ENCODE measurements at places on chromosomes 7 and 10.

- no peak for DNase-seq
Observed at GRCh38 chr7:74283858-74284447, 5.3 kb upstream of the CLIP2 start.

- no peak for DNase-seq
Observed at GRCh38 chr10:116665541-116666125, 44.9 kb downstream of the PNLIPRP2 start.

GRCh38 chr10:34037499-34037898, 703.0 kb upstream of the NRP1 start:
- no peak for DNase-seq

GRCh38 chr7:75776295-75776971, 4.4 kb upstream of the CCL26 start:
- peak; percentile 53 for DNase-seq

DNA sequence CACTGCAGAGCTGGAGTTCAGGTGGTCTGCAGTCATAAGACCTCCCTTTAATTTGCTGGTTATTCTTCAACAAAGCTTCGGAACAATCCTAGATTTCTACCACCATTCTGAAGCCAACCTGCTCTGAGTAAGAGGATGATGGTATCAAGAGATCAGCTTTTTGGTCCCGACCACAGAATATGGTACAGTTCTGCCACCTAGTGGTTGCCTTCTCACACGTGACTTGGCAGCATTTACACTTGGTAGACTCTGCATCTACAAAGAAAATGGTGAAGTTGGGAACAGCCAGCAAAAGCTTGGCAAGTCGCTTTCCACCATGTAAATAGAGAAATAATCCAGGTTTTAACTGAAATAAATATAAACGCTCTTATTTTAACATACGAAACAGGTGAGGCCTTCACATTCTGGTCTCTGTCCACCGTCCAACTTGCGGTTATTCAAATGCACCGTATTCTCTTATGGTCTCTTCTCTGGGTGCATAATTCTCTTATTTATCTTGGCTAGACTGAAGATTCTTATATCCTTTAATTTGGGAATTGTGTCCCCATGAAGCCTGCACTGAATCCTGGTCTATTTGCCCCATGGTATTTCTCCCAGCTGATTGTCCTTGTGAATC, 173.9 kb upstream of the GRM3 start:
- peak; percentile 22 for DNase-seq

DNA sequence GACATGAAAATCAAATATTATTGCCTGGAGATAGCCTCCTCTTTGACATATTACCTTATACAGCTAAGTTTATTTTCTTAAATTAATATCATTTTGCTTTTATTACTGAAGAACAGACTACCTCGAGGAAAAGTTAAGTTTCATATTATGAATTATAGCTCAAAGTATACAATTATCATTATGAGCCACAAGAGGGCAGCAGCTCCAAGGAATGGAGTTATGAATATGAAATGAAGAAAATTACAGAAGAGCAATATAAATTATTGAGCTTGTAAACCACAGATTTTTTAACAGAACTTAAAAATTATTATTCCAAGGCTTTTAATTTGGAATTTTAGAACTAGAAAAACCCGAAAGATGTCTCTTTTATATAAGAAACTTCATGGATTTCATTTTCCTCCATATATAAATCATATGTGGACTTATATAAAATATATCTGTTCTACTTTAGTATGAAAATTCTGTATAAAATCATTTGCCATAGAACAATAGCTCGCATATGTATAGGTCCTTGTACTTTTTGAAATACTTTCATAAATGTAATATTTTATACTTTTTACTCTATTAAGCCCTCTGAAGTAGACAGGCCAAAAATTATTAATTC, 40.1 kb downstream of the IQUB start:
- DNase-seq: no peak

- DNase-seq: no peak
Observed at GRCh38 chr10:43177595-43177994, 39.4 kb downstream of the CSGALNACT2 start.

DNA sequence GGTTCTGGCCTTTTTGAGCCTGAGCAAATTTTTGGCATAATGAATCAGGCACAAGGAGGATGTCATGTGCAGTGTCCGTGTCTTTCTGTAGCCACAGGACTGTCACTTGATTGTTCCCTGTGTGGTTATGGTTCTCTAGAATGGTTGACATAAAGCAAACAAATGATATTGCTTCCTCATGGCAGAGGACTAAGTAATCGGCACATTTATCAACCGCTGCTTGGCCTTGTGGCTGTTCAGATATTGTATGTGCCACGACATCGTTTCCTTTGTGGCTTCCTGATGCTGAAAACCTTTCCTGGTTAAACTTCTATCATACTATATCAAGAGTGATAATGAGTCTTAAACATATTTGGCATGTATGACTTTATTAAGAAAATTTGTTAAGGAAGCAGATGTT, 598.8 kb downstream of the SUGCT start:
- DNase-seq: no peak

GRCh38 chr7:146492017-146492416, 375.4 kb downstream of the CNTNAP2 start:
- no peak for DNase-seq

DNA sequence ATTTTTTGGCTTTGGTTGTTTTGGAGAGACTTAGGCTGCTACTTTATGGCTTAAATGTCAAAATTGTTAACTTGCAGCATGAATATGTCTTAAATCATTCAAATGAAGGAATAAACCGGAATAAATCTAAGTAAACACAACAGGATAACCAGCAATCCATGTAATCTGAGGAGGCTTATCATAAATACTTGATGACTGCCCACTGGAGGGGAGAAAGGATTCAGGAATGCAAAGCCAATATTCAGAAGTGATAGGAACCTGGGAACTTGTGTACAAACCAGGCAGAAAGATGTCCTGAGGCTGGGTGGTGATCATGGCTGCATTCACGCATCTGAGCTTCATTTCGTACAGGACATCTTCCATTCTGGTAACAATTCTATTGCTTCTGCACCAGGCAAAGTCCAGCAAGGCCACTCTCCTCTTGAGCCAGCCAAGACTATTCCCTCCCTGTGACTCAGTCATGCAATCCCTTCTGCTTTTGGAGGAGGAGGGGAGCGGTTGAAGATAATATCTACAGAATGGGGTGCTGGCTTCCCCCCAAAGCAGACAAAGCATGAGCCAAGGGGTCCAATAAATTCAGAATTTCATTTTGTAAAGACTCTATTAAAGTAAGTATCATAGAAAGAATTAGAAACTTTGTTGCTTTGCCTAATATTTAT, 374.5 kb downstream of the PHTF2 start:
- no peak for DNase-seq

- no peak for DNase-seq
Observed at GRCh38 chr10:97003804-97004201, 171.7 kb downstream of the LCOR start.

DNA sequence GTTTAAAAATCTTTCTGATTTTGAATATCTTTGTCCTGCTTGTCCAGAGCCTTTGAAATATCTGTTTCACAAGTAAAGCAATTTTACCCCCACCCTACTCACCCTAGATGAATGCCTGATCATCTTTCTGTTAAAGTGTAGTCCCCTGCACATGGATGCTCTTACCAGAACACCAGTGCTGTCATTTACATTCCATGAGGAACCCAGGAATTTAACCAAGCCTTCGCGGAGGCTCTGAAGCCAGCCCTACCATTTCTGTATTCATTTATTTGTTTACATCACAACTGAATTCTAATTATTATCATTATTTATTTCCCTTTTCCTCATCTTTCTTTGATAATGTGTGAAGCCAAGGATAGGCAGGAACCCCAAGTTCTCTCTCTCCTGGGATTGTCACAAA, 167.8 kb upstream of the MYO3A start:
- DNase-seq: no peak

Data from stimulated activated CD4-positive, alpha-beta T cell treated with anti-CD3 and anti-CD28 coated beads, Interleukin-12 subunit alpha, Interleukin-12 subunit beta, amount 100 ng/mL, for 24 hours (primary cell).